ENCODE measurements at places on chromosomes 2 and 18.

DNA sequence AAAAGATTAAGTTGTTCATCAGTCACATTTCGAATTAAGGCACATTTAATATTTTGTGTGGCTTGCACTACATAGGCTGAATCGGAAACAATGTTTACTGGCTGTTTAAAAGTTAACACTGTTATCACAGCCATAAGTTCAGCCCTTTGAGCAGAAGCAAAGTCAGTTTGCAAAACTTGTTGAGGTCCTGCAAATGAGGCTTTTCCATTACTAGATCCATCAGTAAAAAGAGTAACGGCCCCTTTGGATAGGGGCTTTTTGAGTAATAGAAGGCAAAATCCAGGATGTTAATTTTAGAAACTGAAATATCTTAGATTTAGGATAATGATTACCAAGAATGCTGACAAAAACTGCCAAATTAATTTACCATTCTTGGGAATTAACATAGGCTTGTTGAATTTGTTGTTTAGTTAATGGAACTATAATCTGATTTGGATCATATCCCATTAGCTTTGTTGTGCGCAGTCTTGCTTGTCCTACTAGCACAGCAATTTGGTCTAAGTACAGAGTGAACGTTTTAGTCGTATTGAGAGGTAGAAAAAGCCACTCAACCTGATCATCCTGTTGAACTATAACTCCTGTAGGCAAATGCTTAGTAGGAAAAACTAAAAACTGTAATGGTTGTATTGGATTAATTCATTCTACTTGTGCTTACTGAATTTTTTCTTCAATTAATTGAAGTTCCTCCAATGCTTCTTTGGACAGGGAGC is 13.9 kb upstream of the SUCLG1 start:
- no peak for DNase-seq

- peak; percentile 86 for DNase-seq
Observed at GRCh38 chr2:24490690-24491541, at the start of gene NCOA1. NCOA1 (plus strand) TSS chr2:24491254; CDS start chr2:24658678, 167,424 bp downstream.

DNA sequence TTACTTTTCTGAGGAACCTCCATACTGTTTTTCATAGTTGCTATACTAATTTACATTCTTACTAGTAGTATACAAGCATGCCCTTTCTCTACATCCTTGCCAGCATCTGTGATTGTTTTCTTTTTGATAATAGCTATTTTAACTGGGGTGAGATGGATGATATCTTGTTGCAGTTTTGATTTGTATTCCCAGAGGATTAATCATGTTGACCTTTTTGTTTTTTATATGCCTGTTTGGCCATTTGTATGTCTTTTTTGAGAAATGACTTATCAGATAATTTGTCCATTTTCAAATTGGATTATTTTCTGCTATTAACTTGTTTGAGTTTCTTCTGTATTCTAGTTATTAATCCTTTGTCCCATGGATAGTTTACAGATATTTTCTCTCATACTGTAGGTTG is 141.5 kb downstream of the UBR3 start:
- no peak for DNase-seq

DNA sequence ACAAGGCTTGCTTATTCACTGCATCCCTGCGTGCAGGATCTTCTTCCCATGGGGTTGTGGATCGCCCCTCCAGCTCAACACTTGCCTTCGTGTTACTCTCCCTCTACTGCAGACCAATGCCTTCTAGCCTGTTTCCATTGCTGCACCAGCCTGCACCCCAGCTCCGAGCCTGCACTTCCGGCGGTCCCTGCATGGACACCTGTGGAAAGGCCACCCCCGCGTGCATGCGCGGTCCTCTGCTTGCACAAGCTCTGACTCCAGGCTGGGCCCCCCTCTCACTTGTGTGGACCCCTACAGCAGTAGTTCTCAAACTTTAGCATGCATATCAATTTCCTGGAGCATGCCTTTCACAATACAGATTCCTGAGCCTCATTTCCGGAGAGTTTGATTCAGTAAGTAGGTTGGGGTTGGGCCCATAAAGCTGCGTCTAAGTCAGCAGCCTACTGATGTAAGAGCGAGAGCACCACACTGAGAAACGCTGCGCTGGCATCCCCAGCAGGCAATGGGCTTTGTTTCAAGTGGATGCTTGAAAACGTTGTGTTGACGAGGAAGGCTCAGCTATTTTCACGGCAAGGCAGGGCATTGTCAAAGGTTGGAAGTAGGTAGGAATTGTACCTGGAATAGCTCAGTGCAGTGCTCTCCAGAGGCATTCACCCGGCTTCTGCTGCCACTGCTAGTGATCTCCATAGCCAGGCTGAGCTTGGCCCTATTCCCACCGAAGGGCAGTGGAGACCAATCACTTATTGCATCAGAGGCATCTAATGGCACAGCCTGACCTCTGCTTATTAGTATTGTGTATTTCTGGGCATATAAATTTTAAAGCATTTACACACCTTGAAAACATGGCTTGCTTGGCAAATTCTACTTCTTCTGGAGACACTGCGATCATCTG is 32.6 kb downstream of the CREG2 start:
- no peak for DNase-seq

DNA sequence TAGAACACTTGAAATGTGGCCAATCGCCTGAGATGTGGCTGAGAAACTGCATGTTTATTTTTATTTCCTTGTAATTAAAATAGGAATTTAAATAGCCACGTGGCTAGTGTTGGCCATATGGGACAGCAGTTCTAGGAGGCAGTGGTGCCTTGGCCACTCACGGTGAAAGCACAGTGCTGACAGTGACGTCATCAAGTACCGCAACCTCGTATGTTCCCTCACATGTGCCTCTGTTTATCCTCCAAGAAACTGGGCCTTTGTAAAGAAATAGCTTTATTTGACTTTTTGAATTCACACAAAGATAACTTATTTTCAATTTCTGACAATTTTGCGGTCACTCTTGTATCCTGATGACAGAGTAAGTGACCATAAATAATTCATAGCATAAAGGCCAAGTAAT is 575.0 kb downstream of the DCDC2C start:
- DNase-seq = no peak

DNA sequence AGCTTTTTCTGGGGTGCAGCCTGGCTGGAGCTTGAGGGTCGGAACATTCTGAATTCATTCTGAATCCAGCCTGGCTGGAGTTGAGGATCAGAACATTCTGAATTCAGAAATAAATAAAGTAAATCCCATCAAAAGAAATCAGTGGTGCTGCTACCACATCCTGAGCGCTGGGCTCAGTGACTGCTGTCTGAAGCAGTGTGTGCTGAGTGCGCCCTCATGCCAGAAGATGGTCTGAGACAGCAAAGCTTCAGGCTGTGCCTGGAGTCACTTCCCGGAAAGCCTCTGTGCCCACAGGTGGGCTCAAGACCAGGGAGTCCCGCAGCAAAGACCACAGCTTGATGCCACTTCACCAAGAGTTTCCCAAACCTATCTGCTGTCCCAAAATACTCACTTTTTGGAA is 187.9 kb downstream of the VAPA start:
- DNase-seq = no peak

- peak; percentile 63 for DNase-seq
Observed at GRCh38 chr18:79614211-79614955, 65.2 kb upstream of the CTDP1 start.

DNA sequence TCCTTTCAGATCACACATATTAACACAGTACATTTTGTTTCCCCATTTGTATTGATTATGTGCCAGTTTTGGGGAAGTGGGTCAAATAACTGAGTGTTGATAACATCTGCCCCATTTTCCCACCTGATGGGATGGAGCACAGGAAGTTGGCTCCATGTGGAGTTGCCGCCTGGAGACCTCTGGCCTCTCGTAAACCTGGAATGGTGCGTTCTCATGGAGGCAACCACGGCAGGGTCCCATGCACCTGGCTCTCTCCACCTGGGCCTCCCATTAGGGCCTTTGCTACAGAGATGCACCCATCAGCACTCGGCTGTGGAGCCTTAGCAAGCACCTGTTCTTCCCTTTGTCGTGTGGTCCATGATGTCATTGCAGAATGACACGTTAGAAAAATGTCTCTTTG is 130.6 kb downstream of the MBP start:
- DNase-seq = no peak

DNA sequence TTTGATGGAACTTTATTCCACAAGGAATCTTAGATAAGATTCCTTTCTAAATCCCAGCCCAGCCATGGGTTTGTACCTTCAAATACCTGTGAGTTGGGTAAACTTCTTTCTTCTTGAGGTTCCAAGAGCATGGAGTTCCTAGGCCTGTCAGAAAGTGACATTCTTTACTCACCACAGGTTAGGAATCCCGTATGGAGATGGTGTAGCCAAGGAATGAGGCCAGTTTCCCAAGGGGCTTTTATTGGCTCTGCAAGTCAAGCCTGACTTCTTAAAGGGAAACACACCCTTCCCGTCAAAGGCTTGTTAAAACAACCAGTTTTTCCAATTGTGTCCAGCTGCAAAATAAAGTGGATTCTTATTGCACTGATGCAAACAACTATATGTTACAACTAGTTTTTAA is 45.8 kb downstream of the STK17B start:
- DNase-seq = no peak

DNA sequence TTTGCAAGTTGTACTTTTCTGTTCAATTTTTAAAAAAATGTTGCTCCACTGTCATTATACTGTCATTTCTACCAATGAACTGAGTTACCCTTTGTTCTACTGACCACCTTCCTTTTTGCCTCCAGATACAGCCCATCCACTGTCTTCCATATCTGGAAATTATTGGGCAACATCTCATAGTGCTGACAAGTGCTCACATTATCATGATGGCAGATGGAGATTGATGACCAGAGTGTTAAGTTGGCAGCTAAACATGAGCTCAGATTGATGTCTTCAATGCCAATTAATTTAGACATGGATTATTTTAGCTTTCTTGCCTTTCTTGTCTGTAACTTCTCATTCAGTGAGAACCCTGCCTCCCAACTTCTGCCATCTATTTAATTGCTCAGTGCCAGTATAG is 76.6 kb downstream of the KIAA1328 start:
- DNase-seq = no peak

DNA sequence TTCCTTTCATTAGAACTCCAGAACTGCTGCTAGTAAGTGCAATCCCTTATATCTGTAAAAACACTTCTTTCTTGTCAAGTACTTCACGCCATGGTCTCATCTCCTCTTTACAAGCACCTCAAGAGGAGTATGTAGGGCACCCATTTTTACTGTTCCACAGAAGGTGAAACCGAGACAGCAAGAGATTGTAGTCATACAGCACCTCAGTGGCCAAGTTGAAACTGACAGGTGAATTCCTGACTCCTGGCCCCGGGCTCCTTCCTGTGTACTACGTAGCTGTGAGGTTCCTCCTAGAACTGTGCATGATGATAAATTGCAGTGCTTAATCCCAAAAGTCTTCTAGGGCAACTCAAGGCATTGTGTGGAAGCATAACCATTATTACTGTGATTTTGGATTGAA is 131.5 kb upstream of the MEIS1 start:
- no peak for DNase-seq

DNA sequence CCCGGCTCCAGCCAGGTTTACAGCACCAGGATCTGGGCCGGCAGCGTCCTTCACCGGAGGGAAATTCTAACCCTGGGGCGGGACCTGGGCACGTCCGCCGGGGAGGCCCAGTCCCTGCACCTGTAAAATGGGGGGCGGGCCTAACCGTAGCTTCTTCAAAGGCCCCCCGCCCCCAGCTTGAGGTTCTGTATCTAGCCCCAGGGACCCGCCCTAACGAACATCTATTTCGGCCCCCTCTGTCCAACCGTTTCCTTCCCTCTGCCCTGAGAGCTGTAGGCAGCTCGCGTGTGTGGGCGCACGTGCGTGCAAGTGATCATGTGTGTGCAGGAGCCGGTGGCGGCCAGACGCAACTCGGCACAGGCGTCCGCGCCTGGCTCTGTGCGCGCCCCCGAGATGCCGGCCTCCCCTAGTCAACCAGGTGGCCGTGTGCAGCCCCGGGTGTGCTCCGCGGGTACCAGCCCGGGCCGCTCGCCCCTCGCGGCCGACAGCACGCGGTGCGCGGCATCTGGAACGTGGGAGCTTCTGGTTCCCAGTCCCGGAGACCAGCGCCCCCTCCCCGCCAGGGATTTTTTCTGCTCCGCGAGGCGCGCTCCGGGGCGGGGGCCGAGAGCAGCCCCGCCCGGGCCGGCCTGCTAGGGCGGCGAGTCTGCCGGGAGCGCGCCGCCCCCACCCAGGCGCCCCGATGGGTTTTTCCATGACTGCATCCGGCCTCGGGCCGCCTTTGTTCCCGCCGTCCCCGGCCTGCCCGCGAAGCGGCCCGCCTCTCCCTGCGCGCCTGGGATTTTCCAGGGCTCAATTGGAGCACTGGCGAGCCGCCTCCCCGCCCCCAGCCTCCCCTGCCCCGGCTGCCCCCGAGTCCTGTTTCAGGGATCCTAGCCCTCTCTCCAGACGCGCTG is 21.2 kb downstream of the TEX44 start:
- DNase-seq = peak; percentile 97

DNA sequence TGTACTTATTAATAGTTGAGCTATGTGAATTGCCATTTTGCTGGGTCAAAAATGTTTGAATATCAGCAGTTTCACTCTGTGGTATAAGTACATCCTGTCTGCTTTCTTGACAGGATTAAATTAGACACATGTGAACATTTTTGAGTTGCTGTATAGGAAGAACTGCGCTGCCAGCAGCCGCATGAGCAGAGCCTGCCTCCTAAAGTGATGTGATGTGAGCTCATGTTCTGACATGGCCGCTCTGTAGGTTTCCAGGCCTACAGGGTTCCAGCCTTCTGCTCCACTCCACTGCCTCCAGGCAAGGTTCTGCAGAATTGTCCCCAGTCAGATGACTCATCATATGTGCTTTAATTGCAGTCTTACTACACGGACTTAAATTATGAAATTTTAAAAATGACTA is 119.7 kb upstream of the NFATC1 start:
- no peak for DNase-seq

DNA sequence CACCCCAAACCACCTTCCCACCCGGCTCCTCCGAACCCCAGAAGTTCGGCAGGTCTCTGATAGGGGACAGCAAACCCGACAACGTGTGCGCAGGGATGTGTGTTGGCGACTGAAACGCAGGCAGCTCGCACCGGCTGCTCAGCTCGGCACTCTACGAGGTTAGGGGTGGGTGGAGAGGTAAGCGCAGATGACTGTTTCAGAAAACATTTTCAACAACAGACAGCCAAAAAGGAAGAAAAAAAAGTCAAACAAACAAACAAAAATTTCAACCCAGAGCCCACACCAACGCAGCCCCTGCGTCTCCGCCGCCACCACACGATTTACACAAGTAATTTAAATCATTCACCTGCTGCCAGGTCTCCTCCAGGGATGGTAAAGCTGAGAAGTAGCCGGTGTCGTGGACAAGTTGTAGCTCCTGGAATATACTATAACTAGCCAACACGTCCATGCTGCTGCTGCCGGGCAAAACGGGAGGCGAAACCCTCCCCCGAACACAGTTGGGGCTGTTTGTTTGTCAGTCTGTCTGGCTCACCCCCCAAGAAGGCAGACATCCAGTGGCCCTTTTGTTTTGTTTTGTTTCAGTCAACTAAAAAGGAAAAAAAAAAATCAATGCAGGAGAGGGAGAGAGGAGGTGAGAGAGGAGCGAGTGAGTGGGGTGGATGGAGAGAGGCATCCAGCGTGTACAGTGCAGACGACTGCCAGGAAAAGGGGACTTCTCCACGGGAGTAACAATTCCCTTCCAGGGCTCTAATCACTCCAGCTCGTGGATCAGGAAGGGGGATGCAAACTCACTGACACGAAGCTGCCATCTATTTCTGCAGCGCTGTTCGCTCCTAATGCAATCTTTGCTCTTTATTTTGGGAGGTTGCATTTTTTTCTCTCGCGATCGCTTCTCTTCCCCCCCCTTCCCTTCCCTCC is at the start of gene KLF7:
KLF7 (minus strand) TSS at position 828 of the 918 bp plus-strand sequence; CDS start at position 448, 380 bp downstream.
- DNase-seq = peak; percentile 51

- no peak for DNase-seq
Observed at GRCh38 chr2:64474121-64474571, 20.2 kb downstream of the LGALSL start.

- DNase-seq = no peak
Observed at GRCh38 chr2:67799886-67800285, 262.9 kb downstream of the C1D start.

Data from posterior cingulate gyrus (tissue), 11 donors.